NCI-H526 (cell line): ENCODE measurements at places on chromosomes 6 and 20.
A peak's percentile ranks its signal among the peaks of the same experiment; 100 is the strongest.

GRCh38 chr6:33585403-33586107 is 5.5 kb upstream of the BAK1 start:
- peak; percentile 83 for DNase-seq

DNA sequence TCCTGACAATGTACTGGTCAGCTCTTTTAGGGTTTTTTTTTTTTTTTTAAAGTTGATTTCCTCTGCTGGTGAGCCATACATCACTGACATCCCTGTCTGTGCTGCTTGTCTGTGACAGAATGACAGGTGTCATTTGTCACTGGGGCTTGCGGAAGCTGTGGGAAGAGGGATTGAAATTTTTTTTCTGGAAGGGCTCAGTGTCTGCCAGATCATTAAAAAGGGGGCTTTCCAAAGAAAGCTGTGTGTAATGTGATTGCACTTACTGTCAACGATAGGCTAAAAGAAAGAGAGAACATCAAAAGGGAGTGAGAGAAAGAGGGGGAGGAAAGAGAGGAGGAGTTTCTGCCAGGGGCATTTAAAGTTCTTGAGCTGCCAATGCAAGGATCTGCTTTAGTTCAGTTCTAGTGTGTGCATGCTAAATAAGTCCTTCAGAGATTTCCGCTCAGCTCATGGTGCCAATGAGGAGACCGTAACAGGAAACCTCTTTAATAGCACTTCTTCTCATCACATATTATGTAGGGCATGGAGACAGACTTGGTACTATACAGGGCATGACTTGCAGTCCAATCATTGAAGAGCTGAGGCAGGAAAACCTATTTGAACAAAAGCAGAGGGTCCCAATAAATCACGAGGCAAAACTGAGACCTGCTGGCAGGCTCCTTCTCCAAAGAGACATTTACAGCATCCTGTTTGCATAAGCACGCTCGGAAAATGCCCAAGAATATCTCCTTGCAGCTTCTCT is 177.2 kb downstream of the TSHZ2 start:
- no peak for DNase-seq

DNA sequence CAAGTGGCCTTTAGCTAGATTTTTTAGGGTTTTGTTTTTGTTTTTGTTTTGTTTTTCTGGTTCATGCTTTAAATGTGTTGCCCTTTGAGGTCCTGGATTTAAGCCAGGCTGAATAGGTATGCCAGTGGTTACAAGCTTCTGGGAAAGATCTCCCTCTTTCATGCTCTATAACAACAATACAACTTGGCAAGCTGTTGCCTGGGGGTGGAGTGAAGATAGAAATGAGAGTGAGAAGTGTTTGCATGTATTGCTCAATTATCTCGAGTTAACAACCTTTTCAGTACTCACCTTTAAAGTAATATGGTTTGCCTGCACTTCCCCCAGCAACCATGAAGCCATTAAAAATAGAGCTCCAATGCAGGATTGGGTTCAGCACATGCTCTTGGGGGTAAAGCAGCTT is 19.2 kb upstream of the HAO1 start:
- no peak for DNase-seq

GRCh38 chr6:41182069-41183034 is 18.6 kb downstream of the TREML2 start:
- peak; percentile 80 for DNase-seq

DNA sequence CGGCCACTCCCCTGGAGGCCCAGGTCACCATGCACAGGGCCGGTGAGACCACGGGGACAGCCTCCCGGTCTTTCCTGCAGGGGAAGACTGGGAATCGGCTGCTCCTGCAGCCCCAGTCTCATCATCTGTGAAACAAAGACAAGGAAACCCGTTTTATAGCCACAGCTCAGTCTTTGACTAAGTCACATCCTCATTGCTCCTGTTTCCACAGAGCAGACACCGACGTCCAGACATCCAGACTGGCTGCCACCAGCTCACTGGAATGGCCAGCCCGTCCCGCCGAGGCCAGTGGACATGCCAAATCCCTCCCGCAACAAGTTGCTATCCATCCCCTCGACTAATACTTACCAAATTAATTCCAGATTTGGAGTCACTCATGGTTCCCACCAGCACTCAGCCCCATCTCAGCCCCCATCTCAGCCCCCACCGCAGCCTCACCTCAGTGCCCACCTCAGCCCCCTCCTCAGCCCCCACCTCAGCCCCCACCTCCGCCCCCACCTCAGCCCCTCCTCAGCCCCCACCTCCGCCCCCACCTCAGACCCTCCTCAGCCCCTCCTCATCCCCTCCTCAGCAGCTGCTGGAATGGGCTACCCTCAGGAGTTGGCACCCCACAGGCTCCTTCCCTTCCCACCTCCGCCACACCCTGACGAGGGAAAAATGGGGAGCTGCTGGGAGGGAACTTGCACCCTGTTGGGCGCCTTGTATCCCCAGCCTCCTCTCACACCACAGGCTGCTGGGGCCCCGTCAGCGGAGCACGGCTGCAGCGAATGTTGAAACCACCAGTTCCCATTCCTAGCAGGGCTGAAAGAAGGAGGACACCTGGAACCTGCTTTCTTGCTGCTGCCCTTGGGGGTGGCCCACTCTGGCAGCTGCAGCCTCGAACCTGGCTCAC is 48.7 kb downstream of the YTHDF1 start:
- DNase-seq, result no peak
